CD4-positive, alpha-beta T cell treated with Interleukin-15 for 4 hours (primary cell): ENCODE measurements at places on chromosomes 16 and 17.
A peak's percentile ranks its signal among the peaks of the same experiment; 100 is the strongest.

DNA sequence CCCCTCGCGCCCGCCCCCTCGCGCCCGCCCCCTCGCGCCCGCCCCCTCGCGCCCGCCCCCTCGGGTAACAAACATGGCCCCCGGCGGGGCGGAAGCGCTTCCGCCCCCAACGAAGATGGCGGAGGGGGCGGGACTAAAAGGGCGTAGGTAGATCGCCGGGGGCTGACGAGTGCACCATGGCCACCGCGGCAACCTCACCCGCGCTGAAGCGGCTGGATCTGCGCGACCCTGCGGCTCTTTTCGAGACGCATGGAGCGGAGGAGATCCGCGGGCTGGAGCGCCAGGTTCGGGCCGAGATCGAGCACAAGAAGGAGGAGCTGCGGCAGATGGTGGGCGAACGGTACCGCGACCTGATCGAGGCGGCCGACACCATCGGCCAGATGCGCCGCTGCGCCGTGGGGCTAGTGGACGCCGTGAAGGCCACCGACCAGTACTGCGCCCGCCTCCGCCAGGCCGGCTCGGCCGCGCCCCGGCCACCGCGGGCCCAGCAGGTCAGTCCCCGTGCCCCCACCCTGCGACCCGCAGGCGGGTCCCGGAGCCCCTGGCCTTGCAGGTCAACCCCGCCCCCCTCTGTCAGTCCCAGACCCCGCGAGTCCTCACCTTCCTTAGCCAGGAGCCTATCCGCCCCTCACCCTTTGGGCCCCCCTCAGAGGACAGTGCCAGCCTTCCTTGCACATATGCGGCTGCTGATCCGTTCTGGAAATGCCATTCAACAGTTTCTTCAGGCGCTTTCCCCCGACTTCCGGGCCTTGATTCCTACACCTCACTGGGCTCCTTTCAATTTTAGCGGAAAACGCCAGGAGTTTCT, at the start of gene COG1:
Gene COG1 (plus strand): TSS at position 162 of the 808 bp plus-strand sequence. CDS start 15 bp downstream, at position 177.
- DNase-seq: peak; percentile 86

- no peak for DNase-seq
Observed at GRCh38 chr16:1762879-1763520, 8.3 kb downstream of the NME3 start.

- no peak for DNase-seq
Observed at GRCh38 chr17:17200311-17200710, 5.8 kb downstream of the PLD6 start.

- DNase-seq: peak; percentile 34
Observed at GRCh38 chr16:53545433-53545832, 42.4 kb upstream of the AKTIP start.

DNA sequence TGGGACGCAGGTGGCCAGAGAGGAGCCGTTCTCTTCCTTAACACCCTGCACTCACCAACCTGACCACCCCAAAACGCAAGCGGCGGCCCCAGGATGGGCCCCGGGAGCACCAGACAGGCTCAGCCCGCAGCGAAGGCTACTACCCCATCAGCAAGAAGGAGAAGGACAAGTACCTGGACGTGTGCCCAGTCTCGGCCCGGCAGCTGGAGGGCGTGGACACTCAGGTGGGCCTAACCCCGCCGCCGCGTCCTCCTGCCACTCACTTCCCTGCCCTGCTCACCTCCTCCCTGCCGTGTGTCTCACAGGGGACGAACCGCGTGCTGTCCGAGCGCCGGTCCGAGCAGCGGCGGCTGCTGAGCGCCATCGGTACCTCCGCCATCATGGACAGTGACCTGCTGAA, 4.6 kb upstream of the HSD3B7 start:
- DNase-seq: no peak

DNA sequence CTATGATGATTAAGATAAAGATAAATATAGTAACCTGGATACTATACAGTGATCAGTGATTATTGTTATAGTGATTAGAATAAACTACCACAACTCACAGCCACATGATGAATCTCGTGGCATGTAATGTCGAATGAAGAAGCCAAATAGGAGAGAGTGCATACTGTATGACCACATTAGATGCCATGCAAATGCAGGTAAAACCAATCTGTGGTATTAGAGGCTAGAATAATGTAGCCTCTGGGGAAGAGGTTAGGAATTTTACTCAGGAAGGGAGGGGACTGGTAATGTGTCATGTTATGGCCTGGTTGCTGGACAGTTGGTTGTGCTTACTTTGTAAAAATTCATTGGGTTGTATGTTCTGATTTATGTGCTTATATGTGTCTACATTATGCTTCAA, 402.7 kb downstream of the CDH13 start:
- no peak for DNase-seq

- no peak for DNase-seq
Observed at GRCh38 chr16:89473136-89473712, 17.1 kb downstream of the ANKRD11 start.

- DNase-seq: peak; percentile 45
Observed at GRCh38 chr16:53892155-53892554, 188.2 kb downstream of the FTO start.

GRCh38 chr16:57797526-57798266, 4.6 kb downstream of the KIFC3 start:
- DNase-seq: no peak

DNA sequence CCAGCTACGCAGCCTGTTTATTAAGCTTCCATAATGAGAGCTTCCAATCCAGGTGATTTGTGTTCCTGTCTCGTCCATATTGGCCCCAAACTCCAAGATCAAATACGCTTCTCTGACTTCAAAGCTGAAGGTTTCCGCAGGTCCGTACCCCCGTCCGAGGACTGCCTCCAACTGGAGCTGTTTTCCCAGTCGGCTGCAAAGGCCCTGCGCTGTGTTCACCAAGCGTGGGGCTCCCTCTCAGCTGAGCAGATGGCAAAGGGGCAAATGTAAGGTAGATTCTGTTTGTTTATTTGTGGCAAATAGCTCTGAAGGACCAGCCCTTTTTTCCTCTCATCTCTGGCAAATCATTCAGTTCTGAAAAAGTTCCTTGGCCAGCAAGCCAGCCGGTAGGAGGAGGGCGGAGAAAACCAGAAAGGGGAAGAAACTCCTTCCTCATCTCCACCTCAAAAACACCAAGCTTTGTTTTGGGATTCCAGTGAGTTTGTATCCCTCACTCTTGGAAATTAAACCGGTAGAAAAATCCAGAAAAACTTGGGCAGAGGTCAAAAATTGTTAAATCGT, 35.2 kb downstream of the NXN start:
- DNase-seq: no peak

- DNase-seq: no peak
Observed at GRCh38 chr16:85291302-85292148, 179.3 kb upstream of the CIBAR2 start.

DNA sequence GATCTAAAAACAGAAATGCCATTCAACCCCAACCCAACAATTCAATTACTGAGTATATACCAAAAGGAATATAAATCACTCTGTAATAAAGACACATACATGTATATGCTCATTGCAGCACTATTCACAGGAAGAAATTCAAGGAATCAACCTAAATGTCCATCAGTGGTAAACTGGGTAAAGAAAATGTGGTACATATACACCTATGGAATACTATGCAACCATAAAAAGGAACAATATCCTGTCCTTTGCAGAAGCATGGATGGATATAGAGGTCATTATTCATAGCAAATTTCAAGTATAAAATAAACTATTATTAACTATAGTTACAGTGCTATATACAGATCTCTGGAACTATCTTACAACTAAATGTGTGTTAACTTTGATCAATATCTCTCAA, 599.3 kb downstream of the CDH11 start:
- no peak for DNase-seq
